HTR-8/SVneo (cell line): ENCODE measurements at places on chromosomes 11 and 22.

DNA sequence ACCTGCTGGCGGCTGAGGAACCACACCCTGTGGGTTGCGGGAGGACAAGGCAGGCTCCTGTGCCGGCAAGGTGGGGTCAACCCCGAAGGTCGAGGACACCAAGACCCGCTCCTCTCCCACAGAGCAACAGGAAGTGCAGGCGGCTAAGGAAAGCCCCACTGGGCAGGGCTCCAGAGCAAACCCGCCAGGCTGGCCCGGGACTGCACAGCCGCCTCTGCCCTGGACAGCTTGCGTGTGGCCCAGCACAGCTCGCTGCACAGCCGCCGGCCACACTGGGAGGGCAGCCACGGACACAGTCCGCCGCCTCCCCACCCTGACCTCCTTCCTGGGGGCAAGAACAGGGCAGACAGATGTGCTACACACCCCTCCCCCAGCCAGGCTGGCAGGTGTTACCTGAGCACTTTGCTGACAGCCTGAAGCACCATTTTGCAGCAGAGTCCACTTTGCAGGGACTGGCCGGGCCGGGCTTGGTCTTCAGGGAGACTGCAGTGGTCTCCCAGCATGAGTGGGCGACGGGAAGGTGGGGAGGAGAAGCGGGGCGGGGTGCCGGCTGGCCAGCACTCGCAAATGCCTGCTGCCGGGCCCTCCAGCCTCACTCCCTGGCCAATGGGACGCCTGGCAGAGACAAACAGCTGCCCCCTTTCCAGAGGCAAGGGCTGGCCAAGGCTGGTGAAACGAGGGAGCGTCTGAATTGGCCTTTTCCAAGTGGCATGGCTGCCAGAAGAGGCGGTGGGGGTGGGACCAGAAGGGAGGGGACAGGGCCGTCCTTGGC lies at the start of gene MOB2:
Gene MOB2 (minus strand): TSS at position 726 of the 772 bp plus-strand sequence. CDS start 223 bp downstream, at position 503.
- DNase-seq: no peak

DNA sequence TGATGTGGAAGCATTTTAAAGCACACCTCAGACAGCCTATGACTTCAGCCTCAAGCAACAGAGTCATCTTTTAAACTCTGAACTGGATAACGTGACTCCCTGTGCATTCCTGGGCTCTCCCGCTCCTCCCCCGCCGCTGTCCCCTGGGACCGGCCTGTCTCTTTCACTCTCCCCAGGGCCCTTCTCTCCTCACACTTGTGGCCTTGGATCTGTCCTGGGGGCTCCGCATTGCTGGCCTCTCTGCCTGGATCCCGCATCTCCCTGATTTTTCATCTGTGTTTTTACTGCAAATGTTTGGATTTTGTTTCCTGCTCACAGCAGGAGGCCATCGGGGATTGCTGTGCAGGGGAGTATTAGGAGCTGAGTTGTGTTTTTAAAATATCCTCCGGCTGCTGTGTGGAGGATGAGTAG lies 15.4 kb downstream of the C11orf24 start:
- DNase-seq: peak; percentile 61

GRCh38 chr22:44667276-44667675 lies 34.7 kb upstream of the PRR5 start:
- DNase-seq: no peak

GRCh38 chr22:27483095-27483785 lies 318.3 kb downstream of the MN1 start:
- no peak for DNase-seq

- DNase-seq: no peak
Measured at GRCh38 chr11:67545280-67545679, 22.0 kb upstream of the CABP2 start.

DNA sequence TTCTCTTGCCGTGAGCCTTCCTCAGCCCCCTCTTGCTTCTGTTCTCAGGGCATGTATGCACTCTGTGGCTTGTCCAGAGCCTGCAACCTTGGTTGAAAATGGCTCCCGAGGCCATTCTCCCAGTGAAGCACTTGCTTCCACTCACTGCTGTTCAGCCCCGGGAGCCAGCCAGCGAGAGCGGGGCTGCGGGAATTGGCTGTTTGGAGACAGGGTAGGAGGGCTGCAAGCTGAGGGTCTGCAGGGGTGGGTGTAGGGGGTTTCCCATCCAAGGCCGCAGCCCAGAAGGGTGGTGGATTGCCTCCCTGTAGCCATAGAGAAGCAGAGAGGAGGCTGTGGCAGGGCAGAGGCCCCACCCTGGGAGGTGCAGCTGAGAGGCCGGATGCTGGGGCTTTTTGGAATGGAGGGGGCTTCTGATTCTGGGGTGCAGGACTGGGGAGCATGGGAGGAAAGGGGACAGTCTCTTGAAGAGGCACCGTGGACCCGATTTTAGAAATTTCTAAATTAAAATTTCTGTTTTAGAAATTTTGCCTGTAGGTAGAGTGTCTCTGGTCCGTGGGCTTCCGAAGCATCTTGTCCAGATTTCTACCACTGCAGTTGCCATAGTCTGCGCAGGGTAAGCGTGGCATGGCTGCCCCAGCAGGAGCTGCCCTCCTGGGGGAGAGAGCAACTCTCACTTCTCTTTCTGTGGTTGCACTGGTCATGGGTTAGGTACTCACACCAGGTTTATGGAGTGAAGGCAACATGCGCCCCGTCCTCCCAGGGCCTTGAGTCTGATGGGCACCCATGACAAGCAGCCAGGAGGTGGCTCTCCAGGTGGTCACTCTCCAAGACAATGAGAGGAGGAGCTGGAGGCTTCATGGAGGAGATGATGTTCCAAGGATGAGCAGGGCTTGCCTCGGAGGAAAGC lies 100.2 kb downstream of the TBC1D22A start:
- no peak for DNase-seq

DNA sequence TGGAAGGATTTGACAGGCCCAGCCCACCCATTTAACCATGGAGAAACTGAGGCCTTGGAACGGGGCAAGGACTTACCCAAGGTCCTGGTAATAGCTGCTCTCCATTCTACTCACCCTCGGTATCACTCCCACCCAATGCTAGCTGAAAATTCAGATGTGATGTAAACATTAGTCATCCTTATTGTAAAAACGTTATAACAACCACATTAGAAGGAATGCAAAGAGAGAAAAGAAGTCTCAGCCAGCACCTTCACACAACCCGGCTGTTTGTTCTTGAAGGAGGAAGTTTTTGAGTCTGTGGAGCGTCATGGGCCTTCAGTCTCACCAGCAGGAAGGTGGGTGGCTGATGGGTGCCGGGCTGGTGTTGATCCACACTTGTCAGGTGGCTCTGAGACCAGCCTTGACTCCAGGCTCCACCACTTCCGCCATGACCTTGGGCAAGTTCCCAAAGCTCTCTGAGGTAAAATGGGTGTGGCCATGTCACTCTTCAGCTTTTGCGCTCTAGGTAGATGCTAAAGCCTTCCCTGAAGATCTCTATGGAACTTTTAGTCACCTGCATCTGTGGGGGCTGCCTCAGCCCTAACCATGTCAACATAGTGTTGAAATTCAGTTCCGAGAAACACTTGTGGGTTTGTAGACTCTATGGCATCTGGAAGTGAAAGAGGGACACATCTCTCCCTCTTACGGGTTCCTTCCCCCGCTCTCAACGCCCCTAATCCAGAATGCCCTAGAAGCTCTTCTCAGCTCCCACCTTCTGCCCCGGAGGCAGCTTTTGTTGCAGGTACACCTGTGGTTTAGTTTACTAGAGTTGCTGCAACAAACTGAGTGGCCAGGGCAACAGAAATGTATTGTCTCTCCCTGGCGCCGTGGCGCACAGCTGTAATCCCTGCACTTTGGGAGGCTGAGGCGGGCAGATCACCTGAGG lies 14.8 kb downstream of the CD6 start:
- no peak for DNase-seq

GRCh38 chr11:74388678-74389327 lies 9.4 kb downstream of the PGM2L1 start:
- DNase-seq: peak; percentile 54

DNA sequence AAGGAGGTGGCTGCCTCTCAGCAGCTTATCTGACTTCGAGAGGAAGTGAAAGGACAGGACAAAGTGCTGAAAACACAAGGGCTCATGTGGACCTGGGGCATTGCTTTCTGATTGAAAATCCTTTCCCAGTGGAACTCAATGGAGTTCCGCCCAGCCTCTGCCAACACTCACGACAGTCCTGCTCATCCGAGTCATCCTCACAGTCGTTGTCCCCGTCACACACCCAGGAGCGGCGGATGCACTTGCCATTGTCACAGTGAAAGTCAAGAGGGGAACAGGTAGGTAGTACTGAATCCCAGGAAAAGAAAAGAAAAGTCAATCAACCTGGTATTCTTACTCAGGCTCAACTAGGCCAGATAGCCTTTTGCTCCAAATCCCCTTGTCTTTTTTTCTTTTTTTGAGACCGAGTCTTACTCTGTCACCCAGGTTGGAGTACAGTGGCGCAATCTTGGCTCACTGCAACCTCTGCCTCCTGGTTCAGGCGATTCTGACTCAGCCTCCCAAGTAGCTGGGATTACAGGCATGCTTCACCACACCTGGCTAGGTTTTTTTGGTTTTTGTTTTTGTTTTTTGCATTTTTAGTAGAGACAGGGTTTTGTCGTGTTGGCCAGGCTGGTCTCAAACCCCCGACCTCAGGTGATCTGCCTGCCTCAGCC lies 18.1 kb downstream of the LRP4 start:
- no peak for DNase-seq

DNA sequence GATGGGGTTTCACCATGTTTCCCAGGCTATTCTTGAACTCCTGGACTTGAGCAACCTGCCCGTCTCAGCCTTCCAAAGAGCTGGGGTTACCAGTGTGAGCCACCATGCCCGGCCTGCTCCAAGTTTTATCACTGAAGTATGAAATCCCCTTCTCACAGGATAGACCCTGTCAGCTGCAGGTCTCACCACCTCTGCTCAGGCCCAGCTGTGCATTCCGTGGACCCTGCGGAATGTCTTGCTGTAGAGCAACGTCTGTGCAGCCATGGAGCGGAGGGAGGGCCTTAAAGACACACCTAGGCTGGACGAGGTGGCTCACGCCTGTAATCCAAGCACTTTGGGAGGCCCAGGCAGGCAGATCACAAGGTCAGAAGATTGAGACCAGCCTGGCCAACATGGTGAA lies 625.4 kb downstream of the BRD1 start:
- DNase-seq: no peak

DNA sequence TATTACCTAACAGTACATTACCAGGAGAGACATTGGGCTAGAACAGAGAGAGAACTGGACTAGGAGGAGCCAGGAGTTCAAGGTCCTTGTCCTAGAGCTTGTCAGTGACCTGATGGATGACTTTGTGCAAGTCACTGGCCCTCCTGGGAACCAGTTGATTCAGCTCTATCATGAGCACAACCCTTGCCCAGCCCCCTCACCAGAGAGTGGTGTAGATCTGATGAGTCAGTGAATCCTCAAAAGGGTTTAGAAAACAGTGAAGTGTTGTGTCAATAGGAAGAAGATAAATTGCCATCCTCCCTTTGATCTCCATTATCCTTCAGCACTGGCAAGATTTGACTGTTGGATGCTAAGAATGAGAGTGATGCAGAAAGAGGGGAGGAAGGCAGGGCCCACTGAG lies 24.3 kb downstream of the NEU3 start:
- no peak for DNase-seq

DNA sequence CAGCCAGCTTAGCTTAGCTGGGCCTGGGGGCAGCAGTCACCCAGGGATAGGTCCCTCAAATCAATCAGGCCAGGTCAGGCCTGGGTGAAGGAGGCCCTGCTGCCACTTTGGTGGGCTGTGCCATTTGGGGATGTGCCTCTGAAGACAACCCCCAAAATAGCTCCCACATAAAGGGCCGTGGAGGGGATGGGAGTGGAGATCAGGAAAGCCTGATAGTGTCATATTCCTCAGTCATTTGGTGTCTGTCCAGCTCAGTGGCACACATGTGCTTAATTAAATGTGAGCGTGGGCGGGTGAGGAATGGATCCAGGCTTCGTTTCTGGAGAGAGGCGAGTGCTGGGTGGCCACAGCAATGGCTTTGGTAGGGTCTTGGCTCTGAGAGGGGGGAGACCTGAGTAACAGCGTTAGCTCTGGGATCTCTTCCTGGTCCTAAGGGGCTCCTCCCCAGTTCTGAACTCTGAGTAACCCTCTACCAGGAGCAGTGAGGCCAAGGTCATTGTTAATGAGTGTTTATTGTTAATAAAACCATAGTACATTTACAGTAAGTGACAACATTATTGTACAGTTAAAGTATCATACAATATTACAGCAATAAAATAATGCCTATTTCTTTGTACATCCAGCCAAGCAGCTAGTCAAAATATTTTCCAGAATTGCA lies 45.2 kb downstream of the NAT10 start:
- no peak for DNase-seq

GRCh38 chr11:69908511-69909220 lies 89.5 kb upstream of the FGF3 start:
- DNase-seq: no peak

GRCh38 chr11:69102732-69103615 lies 52.8 kb upstream of the SMIM38 start:
- no peak for DNase-seq

DNA sequence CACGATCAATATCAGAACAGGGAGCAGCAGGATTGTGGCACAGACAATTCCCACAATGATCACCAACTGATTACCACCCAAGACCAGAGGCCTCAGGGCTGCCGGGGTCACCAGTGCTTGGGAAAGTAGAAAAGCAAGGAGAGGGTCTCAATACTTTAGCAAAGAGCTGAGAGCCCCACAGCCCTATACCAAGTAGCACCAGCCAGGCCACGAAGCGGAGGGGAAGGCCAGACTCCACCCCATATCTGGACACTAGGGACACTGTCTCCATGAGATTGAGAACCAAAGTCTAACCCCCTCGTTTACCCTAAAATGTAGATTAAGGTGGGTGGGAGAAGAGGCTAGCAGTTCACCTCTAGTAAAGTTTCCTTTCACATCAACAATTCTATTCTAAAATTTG lies 24.1 kb upstream of the SCN2B start:
- DNase-seq: no peak

GRCh38 chr11:68380786-68381622 lies 68.6 kb downstream of the LRP5 start:
- DNase-seq: no peak

GRCh38 chr22:37369483-37369882 lies 57.8 kb downstream of the ELFN2 start:
- no peak for DNase-seq

- DNase-seq: no peak
Measured at GRCh38 chr11:86664930-86665329, 7.5 kb downstream of the ME3 start.

DNA sequence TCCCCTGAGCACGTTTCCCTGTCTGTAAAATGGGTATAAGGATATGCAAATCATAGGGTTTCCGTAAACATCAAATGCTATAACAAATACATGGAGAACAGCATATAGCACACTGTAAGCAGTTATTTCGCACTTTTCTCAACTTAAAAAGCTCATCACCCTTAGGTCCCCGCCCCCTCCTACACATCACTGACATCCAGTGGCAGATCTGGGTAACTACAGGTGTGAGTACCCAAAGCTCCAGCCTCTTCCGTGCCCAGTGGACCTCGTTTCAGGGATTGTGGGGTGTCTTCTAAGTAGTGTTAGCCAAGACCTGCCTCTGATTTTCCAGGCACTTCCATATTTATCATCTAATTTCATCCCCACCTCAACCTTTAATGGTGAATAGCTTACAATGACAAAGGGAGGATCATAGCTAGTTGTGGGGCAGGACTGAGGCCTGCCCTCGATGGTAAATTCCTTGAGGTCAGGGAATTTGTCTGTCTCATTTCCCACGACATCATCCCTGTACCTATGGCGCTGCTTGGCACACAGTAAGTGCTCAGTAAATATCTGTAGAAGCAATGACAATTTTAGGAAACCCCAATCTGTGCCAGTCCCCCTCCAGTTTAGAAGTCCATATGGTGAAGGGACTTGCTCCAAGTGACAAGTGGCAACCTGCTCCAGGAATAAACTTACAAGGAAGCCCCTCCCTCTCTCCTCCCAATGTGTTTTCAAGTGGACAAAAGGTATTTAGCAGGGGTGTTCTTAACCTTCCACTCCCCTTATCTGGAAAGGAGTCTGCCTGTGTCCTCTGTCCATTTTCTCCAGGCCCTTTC lies 340.5 kb downstream of the TENM4 start:
- peak; percentile 60 for DNase-seq

GRCh38 chr22:17628406-17629172 lies at the start of gene ATP6V1E1:
TSS of gene ATP6V1E1 (minus strand) at chr22:17628749. CDS start at chr22:17628635, 114 bp downstream.
- DNase-seq: peak; percentile 98
